ENCODE measurements at places on chromosomes 12 and 14. TPM values are rescaled to one million over a fixed set of nuclear protein-coding genes. Genes with fewer than 3 reads are reported as not detected.

- no peak for DNase-seq
Observed at GRCh38 chr12:6958609-6959057, 7.5 kb downstream of the PTPN6 start.

DNA sequence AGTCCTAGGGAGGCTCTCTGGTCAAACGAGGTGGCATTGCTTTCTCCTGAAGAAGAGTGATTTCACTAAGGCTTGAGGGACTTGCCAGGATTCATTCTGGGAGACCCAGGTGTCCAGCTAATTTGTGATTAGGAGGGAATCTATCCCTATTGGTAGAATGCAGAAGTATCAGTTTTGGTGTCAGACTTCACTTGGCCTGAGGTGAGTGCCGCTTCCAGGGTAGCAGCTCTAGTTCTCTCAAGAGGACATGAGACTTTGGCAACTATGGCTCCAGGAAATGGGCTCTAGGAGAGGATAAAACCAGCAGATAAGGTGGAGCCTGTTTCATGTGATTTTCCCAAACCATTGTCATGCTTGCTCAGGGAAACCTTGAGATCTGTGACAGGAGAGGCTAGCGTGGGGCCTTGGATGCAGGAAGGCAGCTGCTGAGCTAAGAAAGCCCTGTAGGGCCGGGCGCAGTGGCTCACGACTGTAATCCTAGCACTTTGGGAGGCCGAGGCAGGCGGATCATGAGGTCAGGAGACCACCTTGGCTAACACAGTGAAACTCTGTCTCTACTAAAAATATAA, 11.6 kb upstream of the TMEM117 start:
- DNase-seq = no peak

DNA sequence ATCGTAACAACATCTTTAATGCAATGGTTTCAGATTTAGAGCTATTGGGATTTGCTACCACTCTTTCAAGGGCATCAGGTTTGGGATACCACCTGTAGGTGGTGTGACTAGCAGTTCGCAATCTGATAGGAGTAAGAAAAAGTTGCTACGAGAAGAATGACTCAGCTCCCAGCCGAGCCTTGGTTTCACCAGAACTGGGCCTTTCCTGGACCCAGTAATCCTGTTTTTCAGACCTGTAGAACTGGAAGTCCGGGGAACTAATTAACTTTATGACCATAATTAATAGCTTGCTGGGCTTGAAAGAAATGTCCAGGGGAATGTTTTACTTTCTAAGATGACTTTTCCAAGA, 770 bp downstream of the ABHD4 start:
- no peak for DNase-seq

GRCh38 chr12:102638777-102639176, 158.4 kb upstream of the IGF1 start:
- no peak for DNase-seq

Gene TAS2R8
- 0.58 TPM for total RNA-seq

Gene KCNK10
- total RNA-seq = 1.1 TPM

Gene ARHGEF25
- total RNA-seq = 64.1 TPM

All from urinary bladder (tissue), 4 donors.